ENCODE measurements at places on chromosomes 13 and 19.

DNA sequence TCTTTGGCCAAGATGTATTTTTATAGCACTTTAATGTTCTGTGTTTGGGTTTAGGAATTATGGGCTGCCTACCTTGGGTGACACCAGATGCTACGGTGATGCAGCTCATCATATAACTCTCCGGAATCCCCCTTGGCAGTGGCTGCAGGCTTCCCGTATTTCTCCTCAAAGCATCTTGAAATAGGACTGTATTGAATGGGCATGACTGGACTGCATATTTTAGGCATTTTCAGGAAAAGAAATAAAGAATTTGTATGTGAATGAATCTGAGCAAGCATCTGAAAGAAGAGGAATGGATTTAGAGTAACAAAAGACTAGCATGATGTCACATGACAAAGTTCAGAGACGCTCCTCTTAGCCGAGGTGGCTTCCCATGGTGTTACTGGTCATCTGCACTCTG lies 70.6 kb downstream of the DGKH start:
- H3K27ac ChIP-seq = no peak overlapping the region
- H3K27me3 ChIP-seq = no peaks in the 10 kb centered on the region
- H3K4me1 ChIP-seq = no peaks in the 10 kb centered on the region
- no peak overlapping the region for H3K4me3 ChIP-seq
- no peak for DNase-seq

GRCh38 chr13:65339241-65339640 lies 1890.9 kb downstream of the PCDH9 start:
- no peaks in the 10 kb centered on the region for H3K36me3 ChIP-seq
- H3K27me3 ChIP-seq = no peaks in the 10 kb centered on the region
- H3K4me3 ChIP-seq = no peak overlapping the region
- no peak for DNase-seq

GRCh38 chr19:7063339-7063738 lies 4.9 kb upstream of the MBD3L3 start:
- H3K27ac ChIP-seq = no peak overlapping the region
- no peaks in the 10 kb centered on the region for H3K4me1 ChIP-seq
- H3K4me3 ChIP-seq = no peak overlapping the region
- peaks cover 1% of the 10 kb centered on the region for H3K27me3 ChIP-seq
- DNase-seq = no peak
- no peaks in the 10 kb centered on the region for H3K36me3 ChIP-seq

- no peaks in the 10 kb centered on the region for H3K27me3 ChIP-seq
- no peaks in the 10 kb centered on the region for H3K4me1 ChIP-seq
- no peak for DNase-seq
- H3K4me3 ChIP-seq = no peak overlapping the region
- H3K27ac ChIP-seq = no peak overlapping the region
Measured at GRCh38 chr19:38557205-38557799, 60.5 kb downstream of the MAP4K1 start.

DNA sequence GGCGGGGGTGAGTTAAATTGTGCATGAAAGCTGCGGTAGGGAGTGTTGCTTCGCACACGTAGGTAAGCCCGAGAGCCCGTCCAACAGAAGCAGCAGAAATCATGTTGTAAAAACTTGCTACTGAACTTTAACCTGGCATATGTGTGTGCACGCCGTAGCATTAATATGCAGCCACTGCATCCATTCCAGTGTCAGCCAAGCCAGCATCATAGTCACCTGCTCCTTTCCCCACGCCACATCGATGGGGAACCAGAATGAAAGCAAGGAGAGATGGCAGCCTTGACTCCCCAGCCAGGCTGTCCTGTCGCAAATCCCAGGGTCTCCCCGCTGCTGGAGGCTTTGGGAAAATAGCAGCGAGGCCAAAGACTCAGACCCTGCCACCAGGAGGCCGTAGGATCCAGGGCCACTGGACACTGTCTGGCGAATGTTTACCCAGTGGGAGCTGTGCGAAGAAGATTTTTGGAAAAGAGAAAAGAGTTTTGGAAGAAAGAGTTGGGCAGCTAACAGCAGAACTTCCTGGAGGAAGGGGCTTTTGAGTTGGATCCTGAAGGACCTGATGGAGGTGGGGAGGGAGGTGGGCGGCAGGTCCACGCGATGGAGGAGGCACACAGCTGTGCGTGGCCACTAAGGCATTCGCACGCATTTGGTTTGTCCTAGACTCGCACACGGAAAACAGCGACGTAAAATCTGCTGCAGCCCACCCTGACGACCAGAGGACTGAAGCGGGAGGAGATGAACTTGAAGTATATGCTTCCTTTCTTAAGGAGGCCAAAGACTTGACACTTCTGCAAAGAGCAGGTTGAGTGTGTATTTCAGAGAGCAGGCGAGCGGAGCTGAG lies 48.7 kb upstream of the RANBP3 start:
- H3K36me3 ChIP-seq = no peaks in the 10 kb centered on the region
- no peaks in the 10 kb centered on the region for H3K4me1 ChIP-seq
- H3K4me3 ChIP-seq = no peak overlapping the region
- no peaks in the 10 kb centered on the region for H3K27me3 ChIP-seq

DNA sequence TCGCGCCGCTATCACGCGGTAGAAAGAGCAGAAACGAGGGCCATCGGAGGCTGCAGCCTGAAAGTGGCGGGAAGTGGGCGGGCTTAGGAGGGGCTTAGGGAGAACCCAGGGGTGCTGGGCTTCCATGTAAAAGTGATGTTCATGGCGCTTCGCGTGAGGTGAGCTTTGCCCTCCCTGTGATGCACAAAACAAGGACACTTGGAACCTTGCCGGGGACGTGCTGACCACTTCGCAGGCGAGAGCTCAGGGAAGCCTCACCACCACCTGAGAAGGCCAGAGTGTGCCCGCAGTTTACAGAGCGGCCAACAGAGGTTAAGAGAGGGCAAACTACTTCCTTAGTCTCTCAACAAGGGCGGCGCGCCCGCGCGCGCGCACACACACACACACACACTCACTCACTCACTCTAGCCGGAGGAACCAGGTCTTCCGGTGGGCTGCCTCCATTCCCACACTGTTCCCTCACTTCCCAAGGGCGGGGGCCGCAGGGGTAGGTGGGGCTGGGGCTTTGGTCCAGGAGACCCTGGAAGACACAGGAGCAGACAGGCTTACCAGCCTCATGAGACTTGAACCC lies 651 bp downstream of the GAPDHS start:
- H3K36me3 ChIP-seq = no peaks in the 10 kb centered on the region
- DNase-seq = no peak
- no peaks in the 10 kb centered on the region for H3K27me3 ChIP-seq
- no peak overlapping the region for H3K27ac ChIP-seq
- H3K4me3 ChIP-seq = no peak overlapping the region
- H3K4me1 ChIP-seq = no peaks in the 10 kb centered on the region

DNA sequence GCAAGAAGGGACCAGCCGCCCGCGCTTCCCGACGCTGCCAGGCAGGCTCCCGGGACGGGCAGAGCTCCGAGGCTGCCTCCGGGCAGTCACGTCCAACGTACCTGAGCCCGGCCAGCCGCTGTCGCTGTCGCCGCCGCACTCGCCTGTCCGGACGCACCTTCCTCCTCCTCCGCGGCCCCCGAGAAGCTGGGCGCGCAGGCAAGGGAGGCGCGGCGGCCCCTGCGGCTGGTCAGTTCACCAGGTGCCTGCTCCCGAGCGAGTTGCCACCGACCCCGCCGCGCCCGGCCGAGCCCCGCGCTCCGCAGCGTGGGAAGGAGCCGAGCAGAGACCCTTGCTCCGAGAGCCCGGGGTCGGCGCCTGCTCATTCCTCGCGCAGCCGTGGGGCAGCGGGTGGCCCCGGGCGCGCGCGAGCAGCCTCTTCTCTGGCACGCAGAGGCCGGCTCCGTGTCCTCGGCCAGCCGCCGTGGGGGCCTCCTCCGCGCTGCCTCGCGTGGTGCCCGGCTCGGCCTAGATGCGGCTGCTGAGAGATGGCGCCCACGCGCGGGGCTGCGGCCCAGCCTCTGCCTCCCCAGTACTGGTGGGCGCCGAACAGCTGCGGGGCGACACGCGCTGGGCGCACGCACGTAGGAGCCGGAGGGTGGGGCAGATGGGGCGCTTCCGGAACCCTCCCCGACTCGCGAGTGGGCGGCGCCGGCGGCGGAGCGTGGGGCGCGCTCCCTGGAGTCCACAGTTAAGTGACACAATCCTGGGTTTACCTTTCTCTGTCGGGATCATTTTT lies 419.4 kb downstream of the UQCRFS1 start:
- H3K27me3 ChIP-seq = peaks cover 11% of the 10 kb centered on the region
- no peak for DNase-seq
- H3K27ac ChIP-seq = no peak overlapping the region
- no peaks in the 10 kb centered on the region for H3K36me3 ChIP-seq
- no peak overlapping the region for H3K4me3 ChIP-seq

DNA sequence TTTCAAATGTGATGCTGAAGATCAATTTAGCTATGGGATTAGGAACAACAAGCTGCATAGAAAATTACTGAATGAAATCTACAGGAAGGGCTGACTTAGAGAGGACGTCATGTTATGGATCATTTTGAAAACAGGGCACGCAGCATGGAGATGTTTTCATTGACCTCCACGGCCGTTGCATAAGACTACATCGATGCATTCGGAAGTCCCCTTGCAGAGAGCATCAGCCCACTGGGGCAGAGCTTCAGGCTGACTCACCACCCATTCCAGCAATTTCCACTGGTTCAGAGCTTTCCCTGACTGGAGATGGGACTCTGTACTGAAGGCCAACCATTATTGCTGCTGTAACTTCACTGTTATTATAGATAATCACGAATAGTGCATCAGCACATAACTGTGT lies 305.3 kb downstream of the IRS2 start:
- DNase-seq = no peak
- no peaks in the 10 kb centered on the region for H3K36me3 ChIP-seq
- H3K27me3 ChIP-seq = no peaks in the 10 kb centered on the region
- no peak overlapping the region for H3K27ac ChIP-seq
- no peak overlapping the region for H3K4me3 ChIP-seq
- H3K4me1 ChIP-seq = no peaks in the 10 kb centered on the region

DNA sequence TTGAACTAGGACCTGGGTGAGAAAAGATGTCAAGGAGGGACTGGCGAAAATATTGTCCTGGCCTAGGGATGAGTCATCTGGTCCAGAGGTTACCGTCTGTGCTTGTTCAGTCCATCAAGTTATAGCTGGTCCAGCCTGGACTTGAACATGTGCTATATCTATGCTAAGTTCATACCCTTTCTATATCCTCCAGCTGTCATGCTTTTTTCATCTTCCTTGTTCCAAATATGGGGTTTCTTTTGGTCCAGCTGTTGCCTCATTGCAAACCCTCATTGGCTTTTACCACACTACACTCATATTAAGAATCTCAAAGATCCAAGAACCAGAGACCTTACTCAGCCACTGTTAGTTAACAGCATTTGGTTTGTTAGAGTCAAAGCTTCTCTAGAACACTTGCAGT lies 19.1 kb upstream of the KLF12 start:
- no peak overlapping the region for H3K4me3 ChIP-seq
- DNase-seq = no peak
- no peak overlapping the region for H3K27ac ChIP-seq
- no peaks in the 10 kb centered on the region for H3K36me3 ChIP-seq

DNA sequence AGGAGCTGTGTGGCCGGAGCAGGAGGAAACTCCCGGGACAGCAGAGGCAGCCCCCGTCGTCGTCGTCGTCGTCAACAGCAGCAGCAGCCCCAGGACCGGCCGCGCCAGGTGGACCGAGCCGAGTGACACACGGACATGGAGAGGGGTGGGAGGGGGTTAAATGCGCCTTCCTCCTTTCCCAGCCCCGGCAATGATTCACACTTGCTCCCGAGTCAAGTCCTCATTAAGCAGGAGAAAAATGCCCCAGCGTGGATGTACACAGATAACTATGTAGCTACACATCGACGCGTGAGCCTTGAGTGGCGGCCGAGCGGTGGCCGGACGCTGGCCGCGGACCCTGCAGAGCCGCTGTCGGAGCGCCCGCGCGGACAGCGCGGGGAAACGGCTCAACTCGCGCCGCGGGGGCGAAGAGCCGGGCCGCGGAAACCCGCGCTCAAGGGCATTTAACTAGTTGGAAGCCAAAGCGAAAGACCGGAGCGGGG lies 645 bp downstream of the UBL3 start:
- H3K36me3 ChIP-seq = no peaks in the 10 kb centered on the region
- no peaks in the 10 kb centered on the region for H3K27me3 ChIP-seq
- DNase-seq = peak; percentile 65
- H3K27ac ChIP-seq = peak overlapping the region; percentile 99

DNA sequence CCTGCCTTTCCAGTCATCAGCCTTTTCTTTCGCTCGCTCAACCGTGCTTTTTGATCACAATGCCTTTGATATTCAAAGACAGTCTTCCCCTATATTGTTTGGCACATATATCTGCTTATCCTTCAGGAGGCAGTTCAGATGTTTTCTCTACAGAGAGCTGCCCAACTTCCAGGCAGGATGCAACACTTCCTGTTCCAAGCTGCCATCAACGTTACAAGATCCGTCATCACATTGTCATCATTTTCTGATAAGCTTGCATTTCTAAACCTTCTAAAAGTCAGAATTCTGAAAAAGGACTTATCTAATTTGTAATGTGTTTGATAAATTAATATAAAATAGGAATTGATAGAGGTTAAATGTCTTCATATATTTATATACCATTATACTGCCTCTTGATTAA lies 574.2 kb downstream of the TBC1D4 start:
- no peaks in the 10 kb centered on the region for H3K27me3 ChIP-seq
- H3K36me3 ChIP-seq = no peaks in the 10 kb centered on the region
- no peak overlapping the region for H3K4me3 ChIP-seq
- H3K4me1 ChIP-seq = no peaks in the 10 kb centered on the region

DNA sequence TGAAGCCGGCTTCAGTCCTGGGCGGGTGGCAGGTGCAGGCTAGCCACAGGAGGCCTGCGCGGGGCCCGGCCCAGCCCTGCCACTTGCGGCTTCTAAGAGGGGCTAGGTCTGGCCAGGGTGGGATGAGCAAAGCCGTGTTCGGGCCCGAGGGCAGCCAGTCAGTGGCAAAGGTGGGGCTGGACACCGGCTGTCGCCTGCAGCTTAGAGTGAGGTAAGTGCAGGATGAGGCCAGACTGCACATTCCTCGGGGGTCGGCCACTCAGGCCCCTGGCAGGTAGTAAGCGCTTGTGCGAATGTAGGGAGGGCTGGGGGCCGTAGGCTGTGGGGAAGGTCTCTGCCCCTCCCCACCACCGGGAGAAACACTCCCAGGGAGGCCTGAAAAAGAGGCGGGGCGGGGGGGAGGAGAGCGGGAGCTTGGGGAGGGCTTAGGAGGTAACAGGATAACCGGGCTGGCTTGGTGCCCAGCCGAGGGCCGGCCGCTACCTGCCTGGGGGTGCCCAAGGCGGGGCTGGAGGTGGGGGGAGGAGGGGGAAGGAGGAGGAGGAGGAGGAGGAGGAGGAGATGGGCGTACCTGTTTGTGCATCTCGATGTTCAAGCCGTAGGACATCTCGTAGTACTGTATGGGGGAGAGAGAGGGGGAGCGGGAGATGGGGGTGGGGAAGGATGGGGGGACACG lies 6.4 kb downstream of the TLE5 start:
- H3K27ac ChIP-seq = peak overlapping the region; percentile 23
- peaks cover 37% of the 10 kb centered on the region for H3K4me1 ChIP-seq
